Mammary epithelial cell (primary cell): ENCODE measurements at places on chromosomes 1 and 21.
A peak's percentile ranks its signal among the peaks of the same experiment; 100 is the strongest.

DNA sequence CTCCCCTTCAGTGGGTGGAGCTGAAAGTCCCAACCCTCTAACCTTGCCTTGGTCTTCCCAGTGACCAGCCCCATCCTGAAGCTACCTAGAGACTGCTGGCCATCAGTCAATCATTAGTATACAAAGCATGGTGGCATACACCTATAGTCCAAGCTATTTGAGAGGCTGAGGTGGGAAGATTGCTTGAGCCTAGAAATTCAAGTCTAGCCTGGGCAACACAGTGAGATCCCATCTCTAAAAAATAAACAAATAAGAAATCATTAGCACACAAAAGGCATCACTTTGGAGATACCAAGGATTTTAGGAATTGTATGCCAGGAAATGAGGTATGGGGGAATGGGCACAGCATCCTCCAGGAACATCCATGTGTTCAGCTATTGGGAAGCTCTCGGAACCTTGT is 4.4 kb upstream of the IFI6 start:
- DNase-seq = no peak

DNA sequence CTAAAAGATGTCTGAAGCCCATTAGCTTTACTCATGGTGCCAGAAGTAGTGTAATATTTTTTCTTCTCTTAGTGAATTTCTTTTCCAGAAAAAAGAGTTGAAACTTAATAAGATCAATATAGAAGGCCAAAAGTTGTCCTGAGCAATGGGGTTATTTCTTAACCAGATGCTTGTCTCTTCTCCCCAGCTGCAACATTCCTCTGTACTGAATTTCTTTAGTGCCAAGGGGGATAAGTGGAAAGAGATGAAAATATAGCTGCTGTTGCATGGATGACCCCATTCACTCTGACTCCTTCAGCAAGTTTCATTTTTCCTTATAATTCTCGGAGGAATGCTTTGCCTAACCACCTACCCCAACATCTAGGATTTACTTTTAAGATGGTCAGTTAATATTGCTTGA is 675.0 kb downstream of the USP25 start:
- DNase-seq = no peak

DNA sequence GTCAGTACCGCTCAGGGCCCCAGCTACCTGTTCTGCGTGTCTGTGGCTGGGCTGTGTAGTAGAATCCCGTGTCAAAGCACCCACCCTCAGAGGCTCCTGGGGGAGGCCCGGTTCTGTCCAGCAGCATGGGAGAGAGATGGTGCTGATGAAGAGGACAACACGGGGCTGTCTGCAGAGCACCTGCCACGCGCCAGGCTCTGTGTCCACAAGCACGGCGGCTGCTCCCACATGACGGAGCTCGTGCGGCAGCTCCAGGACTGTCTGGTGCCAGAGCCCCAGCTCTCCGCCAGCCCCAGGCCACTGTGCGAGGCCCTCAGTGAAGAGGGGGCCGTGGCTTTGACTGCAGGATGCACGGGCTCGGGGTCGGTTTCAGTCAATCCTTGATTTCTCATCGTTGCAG is 42.0 kb upstream of the TSPEAR start:
- no peak for DNase-seq

GRCh38 chr1:221302810-221303209 is 423.6 kb downstream of the HLX start:
- no peak for DNase-seq

DNA sequence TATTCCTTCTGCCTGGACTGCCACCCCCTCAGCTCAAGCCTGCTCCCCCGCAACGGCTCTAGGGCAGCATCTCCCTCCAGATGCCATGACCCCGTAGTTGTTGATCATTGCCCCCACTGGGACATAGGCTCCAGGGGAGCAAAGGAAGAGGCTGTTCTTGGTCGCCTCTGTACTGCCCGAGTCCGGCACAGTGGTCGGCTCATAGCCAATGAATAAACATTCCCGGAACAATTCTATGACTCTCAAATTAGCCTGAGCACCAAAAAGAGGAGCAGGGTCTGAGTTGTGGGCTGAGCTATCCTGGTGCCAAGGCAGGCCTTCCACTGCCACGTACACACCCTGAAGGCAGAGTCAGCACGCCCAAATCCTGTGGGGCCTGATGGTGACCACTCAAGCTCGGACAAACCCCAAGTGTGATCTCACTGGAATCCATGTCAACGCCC is 33.1 kb downstream of the CAPZB start:
- DNase-seq = no peak

GRCh38 chr1:160797861-160798273 is 1.9 kb downstream of the LY9 start:
- DNase-seq = peak; percentile 75

DNA sequence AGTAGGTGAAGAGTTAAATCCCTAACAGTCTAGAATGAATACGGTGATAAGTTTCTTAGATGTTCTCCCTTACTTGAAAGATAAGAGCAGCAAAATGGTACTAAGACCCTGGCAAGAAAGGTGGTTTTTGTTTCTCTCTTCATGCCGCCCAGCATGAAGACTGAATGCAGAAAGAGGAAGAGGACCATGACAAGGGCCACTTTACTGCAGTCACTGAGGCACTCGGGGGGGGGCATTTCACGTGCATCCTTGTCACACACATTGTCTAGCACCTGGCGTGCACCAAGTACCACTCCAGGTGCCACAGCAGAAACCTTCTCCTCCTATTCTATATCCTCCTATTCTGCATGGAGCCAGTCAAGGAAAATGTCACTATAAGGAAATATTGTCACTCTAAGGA is 222.0 kb downstream of the TOMM20 start:
- no peak for DNase-seq

- DNase-seq = no peak
These were observed 463.0 kb downstream of the DSCAM start for GRCh38 chr21:40383951-40384350.

- DNase-seq = no peak
These were observed 85.3 kb downstream of the RPS6KC1 start for GRCh38 chr1:213136190-213136917.

- peak; percentile 89 for DNase-seq
These were observed 36.6 kb upstream of the NHLH2 start for GRCh38 chr1:115877511-115877910.

DNA sequence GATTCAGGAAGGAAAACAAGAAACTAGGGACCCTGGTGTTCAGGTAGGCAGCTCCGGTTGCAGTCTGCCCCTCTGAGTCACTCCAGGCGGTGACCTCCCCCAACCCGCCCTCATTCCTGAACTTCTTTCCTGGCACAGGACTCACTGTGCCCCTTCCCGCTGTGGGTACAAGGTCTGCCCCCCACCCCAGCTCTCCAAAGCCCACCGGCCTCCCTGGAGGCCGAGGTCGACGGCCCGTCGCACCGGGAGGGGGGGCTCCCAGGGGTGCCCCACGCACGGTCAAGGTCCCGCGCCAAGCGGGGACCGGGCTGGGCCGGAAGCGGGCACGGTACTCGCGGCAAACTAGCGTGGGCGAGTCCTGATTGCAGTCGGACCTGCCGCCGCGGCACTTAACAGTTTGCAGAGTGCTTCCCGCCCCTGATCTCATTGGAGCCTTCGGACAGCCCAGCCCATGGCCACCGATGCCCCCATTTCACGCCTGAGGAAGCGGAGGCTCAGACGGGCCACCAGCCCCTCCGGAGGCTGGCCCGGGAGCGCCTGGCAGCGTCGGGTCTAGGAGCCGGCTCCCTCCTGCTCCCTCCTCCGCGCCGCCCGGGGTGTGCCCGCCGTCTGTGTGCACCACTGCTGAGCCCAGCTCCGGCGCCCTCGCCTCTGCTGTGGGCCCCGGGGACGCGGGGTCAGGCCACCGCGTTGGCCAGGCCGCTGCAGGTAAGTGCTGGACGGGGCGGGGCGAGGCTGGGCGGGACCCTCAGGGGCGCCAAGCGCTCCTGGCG is at the start of gene GJB3:
TSS of gene GJB3 (plus strand) at position 144 of the 773 bp plus-strand sequence. CDS start 3,549 bp downstream, outside the sequence.
- DNase-seq = peak; percentile 66

GRCh38 chr21:17921579-17922530 is 102.7 kb upstream of the C21orf91 start:
- peak; percentile 97 for DNase-seq

- no peak for DNase-seq
These were observed 42.6 kb downstream of the ADCY10 start for GRCh38 chr1:167871331-167871730.

DNA sequence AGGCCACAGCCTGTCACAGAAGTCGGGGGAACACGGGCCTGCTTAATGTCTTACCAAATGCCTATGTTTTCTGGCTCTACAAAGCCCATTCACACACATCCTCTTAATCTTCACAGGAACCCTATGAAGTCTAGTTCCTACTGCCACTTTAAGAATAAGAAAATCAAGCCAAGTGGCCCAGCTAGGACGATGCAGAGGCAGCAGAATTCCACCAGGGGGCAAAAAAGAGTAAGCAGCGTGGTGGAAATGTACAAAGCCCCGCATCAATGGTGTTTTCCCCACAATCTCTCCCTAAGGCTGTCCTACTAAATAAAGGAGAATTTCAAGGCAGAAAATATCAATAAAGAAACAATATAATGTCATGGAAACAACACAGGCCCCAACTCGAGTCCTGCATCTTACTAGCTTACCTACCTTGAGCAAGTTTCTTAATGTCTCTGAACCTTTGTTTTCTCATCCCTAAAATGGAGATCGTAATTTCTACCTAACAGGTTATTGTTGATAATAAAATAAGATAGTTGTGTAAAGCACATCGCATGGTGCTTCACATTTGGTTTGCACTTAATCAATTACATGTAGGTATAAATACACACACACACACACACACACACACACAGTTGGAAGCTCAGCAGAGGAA is 21.4 kb downstream of the SEC16B start:
- DNase-seq = peak; percentile 58

GRCh38 chr1:202319381-202320080 is 22.2 kb downstream of the UBE2T start:
- peak; percentile 24 for DNase-seq

DNA sequence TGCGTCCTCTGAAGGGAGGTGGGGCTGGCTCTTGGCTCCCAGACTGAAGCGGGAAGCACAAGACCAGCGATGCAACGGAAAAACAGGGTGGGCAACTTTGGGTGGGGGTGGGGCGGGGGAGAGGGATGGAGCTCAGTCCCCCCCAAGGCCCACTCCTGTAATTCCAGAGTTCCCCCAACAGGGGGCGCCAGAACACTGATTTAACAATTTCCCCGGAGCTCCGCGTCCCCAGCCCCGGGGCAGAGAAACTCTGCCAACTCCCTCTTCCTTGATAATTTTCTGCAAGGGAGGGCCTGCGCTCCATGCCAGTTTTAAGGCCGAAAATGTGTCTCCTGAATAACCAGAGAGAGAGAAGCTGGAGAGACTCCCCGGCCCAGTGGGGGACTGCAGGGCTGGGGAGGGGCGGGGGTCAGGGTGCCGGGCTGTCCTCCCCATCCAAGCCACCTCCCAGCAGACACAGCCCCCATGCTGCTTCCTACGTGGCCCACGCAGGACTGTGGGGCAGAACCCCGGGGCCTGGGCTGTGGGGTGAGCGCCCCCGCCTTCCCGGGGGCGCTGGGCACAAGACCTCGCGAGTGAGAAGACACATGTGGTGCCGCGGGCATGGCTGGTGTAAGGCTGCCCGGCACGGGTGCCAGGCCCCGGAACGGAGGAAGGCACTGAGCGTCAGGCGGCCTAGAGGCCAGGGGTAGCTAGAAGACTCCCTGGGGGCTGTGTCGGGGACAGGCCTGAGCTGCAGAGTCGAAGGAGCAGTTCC is 51.4 kb downstream of the KIF21B start:
- peak; percentile 6 for DNase-seq

- no peak for DNase-seq
These were observed 27.0 kb downstream of the TGFB2 start for GRCh38 chr1:218371927-218372672.

DNA sequence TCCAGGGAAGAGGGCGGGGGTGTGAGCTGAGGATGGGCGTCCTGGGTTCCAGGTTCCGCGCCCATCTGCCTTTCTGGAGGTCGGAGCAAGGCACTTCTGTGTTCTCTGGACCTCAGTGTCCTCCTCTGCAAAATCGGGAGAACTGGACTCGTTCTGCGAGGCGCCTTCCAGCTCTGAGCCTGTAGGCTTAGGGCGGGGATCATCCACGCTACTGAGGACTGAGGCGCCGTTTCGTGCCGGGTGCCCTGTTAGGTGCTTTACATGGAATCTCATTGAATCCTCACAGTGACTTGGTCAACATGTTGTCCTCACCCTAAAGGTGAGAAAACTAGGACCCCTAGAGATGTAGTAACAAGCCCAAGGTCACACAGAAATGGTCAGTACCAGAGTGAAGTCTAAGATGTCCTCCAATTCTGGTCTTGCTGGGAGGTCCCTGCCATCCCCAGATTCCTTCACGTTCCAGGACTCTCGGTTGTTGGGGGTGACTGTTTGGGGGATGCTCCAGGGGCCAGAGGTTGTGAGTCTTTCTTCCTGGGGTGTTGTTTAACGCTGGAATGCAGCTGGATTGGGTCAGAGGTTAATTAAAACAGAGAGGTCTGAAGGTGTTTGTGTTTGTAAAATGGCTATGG is 677 bp downstream of the PRKAA2 start:
- peak; percentile 1 for DNase-seq

DNA sequence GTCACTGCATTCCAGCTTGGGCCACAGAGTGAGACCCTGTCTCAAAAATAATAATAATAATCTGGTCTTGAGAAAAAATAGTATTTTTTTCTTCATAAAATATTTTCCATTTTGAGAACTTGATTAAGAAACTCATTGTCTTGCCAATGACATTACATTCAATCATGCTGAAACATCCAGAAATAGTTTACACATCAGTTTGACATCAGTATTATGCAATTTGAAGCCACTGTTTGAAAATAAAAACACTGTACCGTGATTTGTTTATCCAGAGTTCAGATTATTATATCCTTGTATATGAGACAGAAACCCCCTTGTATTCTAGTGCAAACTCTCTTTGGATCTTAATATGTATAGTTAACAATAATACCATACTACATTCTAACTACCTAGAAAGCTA is 6.9 kb downstream of the FMO2 start:
- no peak for DNase-seq

- no peak for DNase-seq
These were observed 4.9 kb upstream of the LAD1 start for GRCh38 chr1:201404055-201404454.

DNA sequence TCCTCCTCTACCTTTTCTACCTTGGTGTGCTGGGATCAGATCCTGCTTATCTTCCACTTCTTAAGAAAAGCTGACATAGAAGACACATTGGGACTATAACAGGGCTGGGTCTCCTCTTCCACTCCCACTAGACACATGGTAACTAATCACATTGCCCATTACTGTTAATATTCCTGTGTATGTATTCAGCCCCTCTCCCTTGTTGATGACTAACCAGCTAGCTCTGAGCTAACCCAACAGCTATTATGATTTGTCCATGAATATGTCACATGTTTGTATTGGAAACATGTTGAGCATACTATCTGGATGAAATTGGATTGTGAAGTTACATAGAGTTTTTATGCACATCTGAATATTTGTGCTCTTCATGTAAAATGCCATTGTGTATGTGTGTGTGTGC is 52.9 kb downstream of the MPZL1 start:
- peak; percentile 42 for DNase-seq
